ENCODE measurements at places on chromosomes 11 and 22.
A peak's percentile ranks its signal among the peaks of the same experiment; 100 is the strongest.

DNA sequence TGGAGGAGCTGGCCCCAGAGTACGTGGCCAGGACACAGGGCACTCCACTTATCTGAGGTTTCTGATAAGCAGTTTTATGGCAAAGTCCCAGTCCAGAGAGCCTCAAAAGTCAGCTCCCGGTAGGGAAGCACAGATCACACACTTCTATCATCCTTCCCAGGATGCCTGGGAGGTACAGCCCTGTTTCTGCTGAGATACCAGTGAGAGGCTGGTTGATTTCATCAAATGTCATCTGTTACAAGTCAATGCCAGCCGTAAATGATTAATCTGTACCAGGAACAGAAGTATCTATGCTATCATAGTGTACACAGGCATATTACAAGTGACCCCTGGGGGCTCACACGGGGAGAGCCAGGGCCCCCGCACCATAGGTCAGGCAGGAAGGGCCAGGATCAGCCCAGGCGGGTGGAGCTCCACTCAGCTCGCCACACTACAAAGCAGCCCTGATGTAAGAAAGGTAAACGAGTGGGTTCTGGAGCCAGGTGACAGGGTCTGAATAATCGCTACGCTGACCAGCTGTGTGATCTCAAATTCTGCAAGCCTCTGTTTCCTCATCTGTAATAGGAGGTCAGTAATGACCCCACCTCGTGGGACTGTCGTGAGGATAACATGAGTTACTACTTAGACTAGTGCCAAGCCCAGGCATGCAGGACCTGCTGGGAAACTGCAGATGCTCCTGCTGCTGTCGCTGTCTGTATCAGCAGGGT, 17.6 kb downstream of the PLA2G6 start:
- DNase-seq = no peak

DNA sequence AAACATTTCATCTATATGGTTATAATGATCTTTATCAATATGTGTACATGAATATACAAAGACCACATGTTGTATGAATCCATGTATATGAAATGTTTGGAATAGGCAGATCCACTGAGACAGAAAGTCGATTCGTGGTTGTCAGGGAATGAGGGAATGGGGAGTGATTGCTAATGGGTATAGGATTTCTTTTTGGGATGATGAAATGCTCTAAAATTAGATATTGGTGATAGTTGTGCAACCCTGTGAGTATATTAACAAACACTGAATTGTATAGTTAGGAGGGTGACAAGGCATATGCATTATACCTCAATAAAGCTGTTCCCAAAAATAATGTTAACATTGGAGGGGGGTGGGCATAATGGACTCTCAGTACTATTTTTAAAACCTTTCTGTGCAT, 5.0 kb upstream of the PTPMT1 start:
- DNase-seq = no peak

- no peak for DNase-seq
Measured at GRCh38 chr11:101456812-101457211, 127.0 kb downstream of the TRPC6 start.

GRCh38 chr11:108875134-108875533, 210.3 kb downstream of the DDX10 start:
- no peak for DNase-seq

- peak; percentile 76 for DNase-seq
Measured at GRCh38 chr11:126345759-126346585, 9.5 kb upstream of the ST3GAL4 start.

DNA sequence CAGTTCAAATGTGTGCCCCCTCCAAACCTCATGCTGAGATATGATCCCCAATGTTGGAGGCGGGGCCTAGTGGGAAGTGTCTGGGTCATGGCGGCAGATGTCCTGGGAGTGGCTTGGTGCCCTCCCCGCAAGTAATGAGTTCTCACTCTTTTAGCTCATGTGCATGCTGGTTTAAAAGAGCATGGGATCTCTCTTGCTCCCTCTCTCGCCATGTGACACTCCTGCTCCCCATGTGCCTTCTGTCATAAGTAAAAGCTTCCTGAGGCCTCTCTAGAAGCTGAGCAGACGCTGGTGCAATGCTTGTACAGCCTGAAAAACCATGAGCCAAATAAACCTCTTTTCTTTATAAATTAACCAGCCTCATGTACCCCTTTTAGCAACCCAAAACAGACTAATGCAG, 98.8 kb downstream of the SGSM3 start:
- no peak for DNase-seq

DNA sequence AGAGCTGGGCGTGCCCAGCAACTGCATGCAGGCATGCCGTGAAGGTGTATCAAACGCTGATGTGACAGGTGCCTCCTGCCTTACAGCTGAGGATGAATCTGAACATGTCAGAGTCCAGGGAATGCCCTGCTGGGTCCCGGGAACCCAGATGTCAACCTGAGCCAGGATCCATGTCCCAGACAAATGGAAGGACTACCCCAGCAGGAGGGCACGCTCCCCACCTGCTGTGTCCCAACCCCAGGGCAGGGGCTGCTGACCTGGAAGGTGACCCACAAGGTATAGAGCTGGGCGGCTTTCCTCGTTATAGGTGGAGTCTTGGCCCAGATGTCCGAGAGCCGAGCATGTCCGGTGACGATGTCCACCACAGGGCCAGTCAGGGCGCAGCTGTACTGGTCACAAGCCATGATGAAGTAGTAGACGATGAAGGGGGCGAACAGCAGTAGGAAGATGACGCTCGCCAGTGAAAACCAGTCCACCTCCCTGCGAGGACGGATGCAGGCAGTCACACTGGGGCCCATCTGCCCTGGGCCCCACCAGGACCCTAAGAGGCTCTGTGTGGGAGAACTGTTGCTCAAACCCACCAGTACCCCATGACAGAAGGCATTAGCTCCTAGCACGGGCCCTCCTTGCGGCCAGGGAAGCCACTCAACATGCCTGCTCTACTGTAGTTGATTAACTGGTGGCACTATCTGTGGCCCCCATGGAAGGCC, 4.3 kb downstream of the DHCR7 start:
- DNase-seq = no peak

DNA sequence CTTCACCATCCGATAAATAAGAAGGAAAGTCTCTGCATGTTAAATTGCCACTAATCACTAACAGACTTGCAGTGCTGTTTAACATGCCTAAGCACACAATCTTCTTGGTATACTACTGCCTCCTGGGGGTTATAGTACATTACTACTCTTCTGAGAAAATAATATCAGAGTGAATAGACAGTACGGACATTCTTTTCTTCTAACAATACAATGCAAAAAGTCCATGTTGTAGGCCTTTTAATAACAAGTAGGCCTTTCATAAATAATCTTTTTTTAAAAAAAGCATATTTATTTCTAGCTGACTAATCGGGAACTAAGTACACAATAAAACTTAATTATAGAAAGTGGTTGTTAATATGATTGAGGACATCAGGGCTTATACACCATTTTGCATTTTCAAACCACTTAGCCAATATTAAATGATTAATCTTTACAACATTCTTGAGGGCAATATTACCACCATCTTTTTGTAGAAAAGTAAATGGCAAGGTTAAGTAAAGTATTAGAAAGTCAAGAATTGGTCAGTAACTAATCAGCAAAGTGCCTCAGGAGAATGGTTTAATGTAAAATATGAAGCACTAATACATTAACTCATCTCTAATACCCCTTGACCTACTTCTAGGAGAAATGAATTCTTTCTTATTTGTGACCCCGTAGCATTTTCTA, 84.7 kb downstream of the TTC28 start:
- DNase-seq = no peak

DNA sequence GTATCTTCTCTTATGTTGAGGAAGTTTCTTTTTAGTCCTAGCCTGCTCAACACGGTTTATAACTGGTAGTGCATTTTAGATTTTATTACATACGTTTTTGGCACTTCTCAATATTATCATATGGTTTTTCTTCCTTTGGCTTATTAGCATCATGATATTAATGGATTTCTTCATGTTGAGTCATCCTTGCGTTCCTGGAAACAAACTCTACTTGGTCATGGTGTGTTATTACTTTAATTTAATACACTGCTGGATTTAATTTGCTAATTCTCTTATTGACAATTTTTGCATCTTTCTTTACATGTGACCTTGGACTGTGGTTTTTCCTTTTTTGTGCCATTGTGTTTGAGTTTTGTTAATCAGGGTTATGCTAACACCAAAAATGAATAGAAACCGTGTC, 20.5 kb downstream of the IGF2 start:
- no peak for DNase-seq

DNA sequence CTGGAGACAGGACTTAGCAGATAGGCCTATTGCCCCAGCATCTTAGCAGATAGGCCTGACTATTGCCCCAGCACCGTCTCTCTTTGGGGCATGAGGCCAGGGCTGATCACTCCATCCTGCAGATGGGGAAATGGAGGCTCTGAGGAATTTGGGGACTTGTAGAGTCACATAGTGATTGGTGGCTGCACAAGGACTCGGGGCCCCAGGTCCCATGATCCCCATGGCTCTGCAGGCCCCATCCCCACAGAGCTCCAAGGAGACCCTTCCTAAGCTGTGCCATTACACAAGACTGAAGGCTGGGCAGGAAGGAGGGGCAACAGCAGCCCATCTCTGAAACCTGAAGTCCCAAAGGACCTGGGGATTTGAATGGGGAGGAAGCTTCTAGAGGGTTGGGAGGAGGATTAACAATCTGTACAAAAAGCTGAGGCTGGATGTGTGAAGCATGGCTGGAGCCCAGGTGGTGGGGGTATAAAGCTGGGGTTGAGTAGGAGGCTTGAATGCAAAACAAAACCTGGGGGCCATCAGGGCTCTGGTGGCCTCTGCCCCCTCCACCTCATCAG, 1.6 kb downstream of the ARAP1 start:
- DNase-seq = no peak

DNA sequence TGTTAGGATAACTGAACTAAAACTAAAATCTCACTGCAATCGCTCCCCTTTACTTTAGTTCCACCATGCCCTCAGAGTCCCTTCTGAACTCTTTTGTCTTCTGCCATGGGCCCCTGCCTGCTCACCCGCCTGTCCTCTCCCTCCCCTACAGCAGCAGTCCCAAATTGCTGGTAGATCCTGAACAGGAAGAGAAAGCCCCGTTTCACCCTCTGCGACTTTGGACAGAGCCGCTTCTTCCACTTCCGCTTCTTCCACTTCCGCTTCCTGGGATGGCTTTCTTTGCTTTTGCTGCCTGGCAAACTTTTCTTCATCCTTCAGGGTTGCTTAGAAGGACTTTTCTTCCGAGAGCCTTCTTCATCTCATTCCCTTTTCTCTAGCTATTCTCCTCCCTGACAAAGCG, 35.7 kb upstream of the TLCD5 start:
- DNase-seq = no peak

DNA sequence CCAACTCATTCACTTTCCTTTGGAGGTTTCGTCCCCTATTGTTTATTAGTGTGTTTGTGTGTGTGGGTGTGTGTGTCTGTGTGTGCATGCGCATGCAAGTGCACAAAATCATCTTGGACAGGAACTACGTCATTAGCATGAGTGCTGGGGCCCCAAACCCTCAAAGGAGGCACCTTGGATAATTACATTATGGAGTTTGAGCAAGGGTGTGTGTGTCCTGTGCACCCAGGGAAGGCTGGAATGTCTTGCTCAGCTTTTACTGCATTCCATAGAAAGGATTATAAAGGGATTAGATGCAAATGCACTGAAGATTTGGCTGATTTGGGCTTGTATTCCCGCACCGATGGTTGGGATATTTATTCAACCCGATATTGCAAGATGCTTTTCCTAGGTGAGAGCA, 203.4 kb upstream of the NAV2 start:
- no peak for DNase-seq

GRCh38 chr11:127035824-127036223, 35.3 kb upstream of the KIRREL3 start:
- DNase-seq = no peak
